Left renal pelvis (tissue), 4 donors: ENCODE measurements at places on chromosomes 6 and 20.

GRCh38 chr6:131652472-131652871 is 15.4 kb downstream of the ENPP3 start:
- no peak for DNase-seq

GRCh38 chr6:132843316-132844035 is 29.1 kb downstream of the RPS12 start:
- DNase-seq: no peak

- DNase-seq: no peak
These were observed 66.2 kb downstream of the GNAS-AS1 start for GRCh38 chr20:58784321-58785074.

DNA sequence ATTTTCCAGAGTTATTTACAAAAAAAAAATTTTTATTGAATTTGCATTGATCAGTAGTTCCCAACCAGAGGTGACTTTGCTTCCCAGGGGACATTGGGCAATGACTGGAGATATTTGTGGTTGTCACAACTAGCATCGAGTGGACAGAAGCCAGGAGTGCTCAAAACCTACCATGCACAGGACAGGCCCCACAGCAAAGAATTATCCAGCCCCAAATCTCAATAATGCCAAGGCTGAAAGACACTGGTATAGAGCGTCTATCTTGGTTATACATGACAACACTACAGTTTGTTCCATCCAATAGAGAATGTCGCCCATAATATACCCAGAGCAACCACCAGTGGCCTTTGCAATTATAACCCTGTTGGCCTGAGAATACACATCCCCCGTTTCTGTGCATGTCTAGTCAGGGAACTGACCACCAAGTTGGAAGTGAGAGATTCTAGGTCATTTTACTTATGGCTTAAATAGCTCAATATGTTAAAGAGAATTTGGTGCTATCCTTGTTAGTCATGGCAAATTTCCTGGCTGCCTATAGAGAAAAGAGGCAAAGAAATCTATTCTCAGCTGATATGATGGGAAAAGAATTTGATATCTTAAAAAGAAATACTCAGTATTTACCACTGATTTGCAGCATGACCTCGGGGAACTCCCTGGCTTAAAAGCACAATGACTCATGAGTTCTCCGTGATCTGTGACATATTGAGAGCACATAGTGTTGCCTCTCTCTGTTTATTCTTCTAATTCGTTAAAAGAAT is 76.0 kb upstream of the ADTRP start:
- no peak for DNase-seq

GRCh38 chr20:54234991-54235390 is 27.1 kb downstream of the PFDN4 start:
- no peak for DNase-seq

GRCh38 chr20:10177326-10177725 is 41.3 kb upstream of the SNAP25 start:
- no peak for DNase-seq
